ENCODE measurements at places on chromosomes 5 and 9.

DNA sequence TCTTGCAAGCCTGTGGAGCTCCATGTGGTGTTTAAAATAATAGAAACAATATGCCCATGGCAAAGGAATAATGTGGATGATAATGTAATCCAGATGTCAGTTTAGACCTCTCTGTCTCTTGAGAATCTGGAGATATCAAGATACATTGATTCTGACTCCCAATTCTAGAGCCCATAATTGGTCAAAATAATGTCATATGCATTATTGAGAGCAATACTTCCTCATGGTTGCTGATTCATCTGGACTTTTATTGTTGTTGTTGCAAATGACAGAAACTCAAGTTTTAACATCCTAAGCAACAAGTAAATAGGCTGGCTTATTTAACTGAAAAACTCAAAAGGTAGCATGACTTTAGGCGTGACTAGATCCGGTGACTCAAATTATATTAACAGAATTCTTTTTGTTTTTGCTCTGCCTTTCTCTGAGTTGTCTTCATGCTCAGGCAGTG lies 152.1 kb downstream of the PCSK1 start:
- DNase-seq, result no peak

DNA sequence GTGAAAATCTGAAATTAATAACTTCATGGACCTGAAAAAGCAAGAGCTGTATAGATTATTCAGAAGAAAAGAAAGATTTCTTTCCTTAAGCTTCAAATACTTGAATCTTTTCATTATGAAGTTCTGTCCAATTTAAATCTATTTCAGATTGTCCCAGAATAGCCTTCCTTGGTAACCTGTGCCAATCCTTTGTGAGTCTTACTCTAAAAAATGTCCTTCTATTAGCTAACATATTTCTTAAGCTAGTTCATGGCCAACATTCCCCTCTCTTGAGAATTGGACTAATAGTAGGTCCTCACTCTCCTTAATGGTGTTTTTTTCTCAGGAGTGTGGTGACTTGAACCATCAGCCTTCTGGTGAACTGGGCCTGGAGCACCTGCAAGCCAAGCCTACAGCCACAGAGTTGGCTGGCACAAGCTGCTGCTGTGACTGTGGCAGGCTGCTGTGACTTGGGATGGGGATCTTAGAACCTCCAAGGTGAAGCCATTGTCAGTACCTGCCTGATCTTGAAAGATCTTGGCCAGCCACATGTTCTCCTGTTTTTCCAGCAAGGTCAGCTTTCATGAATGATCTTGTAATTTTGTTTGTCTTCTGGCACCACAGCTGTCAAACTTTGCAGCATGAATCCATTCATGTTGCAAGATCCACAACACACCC lies 262.6 kb upstream of the MAP3K1 start:
- no peak for DNase-seq

- no peak for DNase-seq
These were observed 29.7 kb upstream of the FAM169A start for GRCh38 chr5:74895906-74896305.

DNA sequence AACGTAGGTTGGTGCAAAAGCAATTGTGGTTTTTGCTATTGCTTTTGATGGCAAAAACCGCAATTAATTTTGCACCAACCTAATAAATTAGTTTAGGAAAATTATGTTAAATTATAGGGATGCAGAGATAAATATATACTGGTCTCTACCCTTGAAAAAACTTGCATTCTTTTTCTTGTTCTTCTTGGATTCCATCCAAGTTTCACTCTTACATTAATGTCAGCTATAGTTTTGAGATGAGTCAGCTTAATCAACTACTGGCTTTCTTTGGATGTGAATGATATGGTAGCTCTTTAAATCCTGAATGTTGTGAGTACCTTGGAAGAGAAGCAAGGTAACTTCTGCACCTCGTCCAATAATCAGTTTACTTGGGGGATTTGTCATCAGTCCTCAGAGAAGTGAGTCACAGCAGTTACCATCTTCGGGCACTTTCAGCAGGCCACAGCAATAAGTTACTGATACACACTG lies 549.0 kb upstream of the ZNF608 start:
- DNase-seq, result no peak

GRCh38 chr5:60649288-60649917 lies 50.6 kb downstream of the DEPDC1B start:
- DNase-seq, result no peak

- DNase-seq, result no peak
These were observed 94.7 kb downstream of the NLN start for GRCh38 chr5:65816729-65817128.

GRCh38 chr5:167479779-167480178 lies 811.7 kb upstream of the WWC1 start:
- DNase-seq, result no peak

- no peak for DNase-seq
These were observed 17.6 kb upstream of the CDK7 start for GRCh38 chr5:69217151-69217511.

GRCh38 chr5:56145106-56145505 lies 88.0 kb downstream of the ANKRD55 start:
- no peak for DNase-seq

DNA sequence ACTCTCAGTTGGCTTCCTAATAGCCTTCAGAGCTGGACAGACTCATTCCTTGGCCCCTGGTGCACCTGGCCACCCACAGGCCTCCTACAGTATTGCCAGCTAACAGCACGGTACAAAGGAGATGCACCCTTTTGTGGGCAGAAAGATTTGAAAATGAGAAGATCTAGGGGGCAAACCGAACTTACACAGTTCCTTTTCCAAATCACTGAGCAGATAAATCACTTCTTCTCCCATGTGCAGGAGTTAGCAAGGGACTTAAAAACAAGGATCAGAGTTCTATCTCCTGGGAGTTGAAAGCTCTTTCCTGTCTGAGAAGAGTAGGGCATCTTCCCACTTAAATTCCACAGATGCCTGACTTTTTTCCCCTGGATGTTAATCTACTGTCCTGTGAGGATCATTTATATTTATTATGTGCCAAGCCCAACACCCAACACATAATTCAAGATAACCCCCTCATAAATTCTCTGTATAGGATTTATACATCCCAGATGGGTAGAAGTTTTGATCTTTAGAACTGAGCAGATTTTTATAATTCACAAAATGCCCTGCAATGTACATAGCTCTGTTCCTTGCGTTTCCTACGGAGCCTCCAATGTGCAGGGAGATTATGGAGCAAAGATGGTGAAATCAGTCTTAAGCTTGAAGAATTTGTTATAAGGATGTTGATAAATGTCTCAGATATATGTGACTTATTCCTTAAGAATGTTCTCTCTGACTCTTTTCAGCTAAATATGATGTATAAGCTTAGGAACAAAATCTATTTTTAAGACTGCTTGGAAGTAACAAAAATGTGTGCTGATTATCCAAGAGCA lies 207.2 kb upstream of the DAPK1 start:
- DNase-seq, result no peak

DNA sequence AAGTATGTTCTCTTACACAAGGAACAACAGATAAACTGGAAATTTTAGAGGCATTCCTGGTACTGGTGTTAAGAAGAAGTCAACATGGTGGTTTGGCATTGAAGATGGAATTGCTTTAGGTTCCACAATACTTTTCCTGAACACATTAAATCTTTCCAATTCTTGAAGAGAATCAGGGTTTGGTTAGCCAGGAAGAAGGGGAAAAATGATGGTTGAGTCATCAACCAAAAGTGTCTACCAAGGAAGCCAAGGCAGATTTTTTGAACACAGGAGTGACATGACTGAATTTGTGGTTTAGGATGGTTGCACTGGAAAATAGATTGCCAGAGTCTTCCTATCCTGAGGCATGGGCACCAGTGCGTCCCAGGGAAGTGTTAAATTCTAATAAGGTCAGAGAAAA lies 433.4 kb downstream of the TMEM38B start:
- no peak for DNase-seq

DNA sequence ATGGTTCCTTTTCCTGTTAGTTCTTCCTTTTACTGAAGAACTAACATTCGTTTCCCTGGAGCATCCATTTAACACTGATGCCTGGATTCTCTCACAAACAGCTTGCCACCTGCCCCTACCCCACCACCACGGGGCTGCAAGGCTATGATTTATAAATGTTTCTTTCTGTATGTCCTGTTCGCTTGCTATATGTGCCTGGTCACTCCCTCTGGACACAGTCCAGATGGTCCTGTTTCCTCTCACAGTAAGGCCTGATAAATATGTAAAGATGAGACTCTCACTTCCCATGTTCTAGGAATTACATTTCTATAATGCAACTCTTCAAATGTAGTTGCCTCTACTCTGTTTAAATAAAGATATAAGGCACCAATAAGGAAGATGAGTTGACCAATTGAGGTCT lies 146.4 kb upstream of the SHB start:
- no peak for DNase-seq

DNA sequence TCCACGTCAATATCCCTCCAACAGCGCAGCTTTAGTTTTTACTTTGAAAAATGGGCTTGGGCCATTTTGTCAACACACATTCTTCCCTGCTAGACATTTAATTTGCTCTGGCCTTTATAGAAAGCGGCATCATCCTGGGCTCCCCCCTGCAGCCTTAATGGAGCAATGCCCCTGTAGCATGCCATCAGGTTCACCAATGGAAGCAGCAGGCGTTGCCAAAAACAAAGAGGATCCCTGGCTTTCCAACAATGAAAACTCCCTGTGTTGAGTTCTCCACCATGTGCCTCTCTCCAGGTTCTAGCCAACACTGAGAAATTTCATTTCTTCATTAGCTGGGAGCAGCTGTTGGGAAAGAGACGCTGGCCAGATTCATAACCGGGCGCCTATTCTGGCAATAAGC lies 139.5 kb downstream of the ZNF622 start:
- DNase-seq, result no peak

DNA sequence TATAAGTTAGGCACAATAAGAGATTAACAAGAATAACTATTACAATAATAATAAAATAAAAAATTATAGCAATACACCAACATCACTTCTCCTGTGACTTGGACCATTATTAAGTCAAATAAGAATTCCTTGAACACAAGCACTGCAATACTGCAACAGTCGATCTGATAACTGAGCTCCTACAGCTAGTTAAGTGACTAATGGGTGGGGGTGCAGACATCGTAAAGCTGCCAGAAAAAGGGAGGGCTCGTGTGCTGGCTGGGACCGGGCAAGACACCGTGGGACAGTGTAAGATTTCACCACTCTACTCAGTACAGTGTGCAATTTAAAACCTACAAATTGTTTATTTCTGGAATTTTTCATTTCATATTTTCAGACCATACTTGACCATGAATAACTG lies 78.8 kb downstream of the SNX24 start:
- no peak for DNase-seq

- no peak for DNase-seq
These were observed 271.5 kb upstream of the PANK3 start for GRCh38 chr5:168850683-168851082.

DNA sequence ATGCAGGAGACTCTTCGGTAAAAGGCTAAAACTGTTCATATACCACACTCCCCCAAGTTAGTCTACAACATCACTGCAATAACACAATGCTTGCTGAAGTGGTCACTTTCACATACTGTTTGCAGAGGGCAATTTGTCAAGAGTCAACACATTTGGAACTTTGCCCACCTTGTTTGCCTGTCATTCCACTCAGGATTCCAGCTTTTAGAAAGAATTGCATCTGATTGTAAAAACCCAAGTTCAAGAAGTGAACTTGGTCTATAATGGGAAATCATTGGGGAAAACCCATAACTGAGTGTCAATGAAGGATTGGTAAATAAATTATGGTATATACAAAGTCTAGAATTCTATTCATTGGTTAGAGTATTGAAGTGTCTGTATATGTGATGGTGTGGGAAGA lies 120.5 kb downstream of the GADD45G start:
- DNase-seq, result no peak

DNA sequence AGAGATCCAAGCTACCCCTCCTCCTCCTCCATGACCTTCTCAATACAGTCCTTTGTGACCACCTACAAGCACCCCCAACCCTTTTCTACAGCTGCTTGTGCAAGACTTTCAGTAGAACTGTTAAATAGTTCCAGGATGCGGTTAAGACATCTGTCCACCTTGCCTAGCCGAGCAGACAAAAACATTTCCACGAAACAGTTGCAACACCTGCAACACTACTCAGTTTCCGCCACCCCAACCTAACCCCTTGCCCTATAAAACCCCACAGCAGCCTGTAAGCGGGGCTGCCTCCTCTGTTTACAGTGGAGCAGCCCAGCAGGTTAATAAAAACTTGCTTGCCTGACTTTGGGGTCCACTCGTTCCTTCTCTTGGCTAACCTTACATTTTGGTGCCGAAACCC lies 1803.5 kb upstream of the CDH6 start:
- no peak for DNase-seq
